Kidney (tissue), 22 donors: ENCODE measurements at places on chromosomes 2 and 18.

GRCh38 chr2:189092936-189093335 lies 86.6 kb downstream of the COL5A2 start:
- DNase-seq = no peak

DNA sequence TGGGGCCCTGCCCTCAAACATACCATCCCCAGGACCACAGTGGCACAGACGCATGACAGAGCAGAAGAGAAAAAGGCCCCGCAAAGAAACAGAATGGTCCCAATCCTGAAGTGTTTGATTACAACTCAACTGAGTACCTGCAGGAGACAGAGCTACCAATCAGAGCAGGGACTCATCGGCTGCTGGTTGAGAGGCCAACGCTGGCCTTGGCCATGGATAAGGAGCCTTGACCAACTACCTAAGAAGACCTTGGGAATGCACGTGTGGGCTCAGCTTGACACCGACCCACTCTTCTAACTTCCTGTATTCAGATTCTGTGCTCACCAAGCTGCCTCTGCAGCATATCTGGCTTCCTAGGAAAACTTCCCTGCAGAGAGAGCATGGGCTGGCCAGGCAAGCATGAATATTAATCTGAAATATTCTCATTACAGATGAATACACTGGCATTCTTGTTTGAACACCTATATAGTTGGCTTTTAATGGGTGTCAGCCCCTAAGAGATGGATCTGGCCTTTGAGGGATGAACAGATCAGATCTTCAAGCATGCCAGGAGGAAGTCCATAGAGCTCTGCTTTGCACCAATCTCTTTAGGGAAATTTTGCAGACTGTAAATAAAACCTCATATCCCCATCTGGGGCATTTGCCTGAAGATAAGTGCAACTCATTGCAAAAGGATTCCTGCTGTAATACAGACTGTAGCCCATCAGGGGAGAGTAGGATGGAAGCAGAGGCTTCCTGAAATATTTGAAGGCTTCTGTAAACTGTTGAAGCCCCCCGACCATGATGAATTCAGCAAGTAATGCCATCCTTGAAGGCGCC lies 135.4 kb downstream of the BCL2 start:
- DNase-seq = no peak

DNA sequence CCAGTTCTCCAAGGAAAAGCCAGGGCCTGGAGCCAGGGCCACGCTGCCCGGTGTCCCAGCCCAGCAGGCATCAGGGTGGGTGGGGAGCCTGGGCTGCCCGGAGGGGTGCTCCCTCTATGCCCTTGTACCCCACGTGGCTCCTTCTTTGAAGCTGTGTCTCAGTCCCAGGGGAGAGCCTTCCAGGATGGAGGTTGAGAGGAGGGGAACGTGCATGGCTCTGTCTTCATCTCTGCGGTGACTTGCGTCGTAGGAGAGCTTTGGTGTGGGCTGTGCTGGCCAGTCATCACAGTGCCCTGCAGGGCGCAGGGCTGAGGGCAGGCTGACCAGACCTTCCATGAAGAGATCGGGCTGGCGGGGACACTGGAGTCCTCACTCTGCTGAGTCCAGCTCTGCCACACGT lies 197.2 kb downstream of the LDLRAD4 start:
- no peak for DNase-seq

DNA sequence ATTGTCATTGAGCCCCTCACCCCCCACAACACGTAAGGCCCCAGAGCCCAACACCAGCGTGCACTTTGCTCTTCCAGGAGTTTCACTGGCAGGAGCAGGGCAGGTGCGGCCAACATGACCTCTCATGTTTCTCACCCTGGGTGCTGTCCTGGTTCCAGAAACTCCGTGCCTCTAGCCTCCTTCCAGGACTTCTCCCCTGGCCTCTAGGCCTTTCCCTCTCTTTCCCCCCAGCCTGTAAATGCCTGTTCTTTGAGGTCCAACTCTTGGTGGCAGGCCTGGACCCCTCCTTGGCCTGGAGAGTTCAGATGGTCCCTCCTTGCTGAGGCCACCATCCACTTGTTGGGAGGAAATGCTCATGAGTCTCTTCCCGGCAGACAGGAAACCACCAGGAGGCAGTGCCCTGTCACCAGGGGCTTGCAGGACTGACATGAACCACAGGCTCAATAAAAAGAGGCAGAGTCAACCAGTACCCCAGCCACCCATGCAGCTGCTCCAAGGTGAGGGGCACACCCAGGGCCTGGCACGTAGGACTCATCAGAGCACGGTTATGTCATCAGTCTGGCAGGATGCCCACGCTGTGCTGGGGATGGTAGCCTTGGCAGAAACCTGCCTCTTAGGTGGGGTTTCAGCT lies 1.5 kb downstream of the MALL start:
- no peak for DNase-seq
